ENCODE measurements at places on chromosomes 1 and 21. TPM values are rescaled to one million over a fixed set of nuclear protein-coding genes. Genes with fewer than 3 reads are reported as not detected.
A peak's percentile ranks its signal among the peaks of the same experiment; 100 is the strongest.

DNA sequence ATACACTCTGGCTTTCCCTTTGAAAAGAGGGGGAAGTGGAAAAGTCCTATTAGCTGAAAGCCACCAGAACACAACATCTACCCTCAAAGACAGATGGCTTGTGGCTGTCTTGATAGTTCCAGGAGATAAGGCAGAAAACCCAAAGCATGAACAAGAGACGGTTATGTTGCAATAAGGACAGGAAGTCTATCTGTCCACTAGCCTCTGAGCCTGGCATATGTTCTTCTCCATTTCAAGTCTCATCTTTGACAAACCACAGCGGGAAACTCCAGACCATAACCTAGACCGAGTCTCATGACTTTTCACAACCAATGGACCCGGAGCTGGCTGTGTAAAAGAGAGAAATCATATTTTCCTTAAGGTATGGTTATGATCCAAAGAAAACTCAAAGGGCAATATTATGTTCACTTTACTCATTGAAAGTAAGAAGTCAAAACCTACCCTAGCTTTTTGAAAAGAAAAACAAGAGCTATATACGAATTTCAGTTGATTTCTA, 33.8 kb downstream of the DUSP10 start:
- no peak for DNase-seq

GRCh38 chr1:165290148-165290547, 66.4 kb downstream of the LMX1A start:
- no peak for DNase-seq

DNA sequence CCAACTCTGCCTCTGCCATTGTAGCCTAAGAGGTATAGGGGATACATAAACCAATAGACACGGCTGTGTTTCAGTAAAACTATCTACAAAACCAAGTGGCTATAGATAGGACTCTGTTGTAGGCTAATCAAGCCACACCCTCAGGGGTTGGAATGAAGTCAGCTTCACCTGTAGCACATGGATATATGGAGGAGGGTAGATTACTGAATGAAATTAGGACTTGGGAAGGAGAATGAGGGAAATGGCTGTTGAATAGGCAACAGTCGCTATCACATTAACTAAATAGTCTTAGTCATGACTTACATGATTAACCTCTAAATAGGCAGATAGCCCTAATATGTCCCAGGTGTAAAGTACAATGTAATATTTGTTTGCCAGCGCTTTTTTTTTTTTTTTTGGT, 49.7 kb downstream of the DESI2 start:
- no peak for DNase-seq

- DNase-seq = no peak
Observed at GRCh38 chr1:176118985-176119384, 88.1 kb downstream of the COP1 start.

CFHR4 gene
- 0.87 TPM for total RNA-seq

DNA sequence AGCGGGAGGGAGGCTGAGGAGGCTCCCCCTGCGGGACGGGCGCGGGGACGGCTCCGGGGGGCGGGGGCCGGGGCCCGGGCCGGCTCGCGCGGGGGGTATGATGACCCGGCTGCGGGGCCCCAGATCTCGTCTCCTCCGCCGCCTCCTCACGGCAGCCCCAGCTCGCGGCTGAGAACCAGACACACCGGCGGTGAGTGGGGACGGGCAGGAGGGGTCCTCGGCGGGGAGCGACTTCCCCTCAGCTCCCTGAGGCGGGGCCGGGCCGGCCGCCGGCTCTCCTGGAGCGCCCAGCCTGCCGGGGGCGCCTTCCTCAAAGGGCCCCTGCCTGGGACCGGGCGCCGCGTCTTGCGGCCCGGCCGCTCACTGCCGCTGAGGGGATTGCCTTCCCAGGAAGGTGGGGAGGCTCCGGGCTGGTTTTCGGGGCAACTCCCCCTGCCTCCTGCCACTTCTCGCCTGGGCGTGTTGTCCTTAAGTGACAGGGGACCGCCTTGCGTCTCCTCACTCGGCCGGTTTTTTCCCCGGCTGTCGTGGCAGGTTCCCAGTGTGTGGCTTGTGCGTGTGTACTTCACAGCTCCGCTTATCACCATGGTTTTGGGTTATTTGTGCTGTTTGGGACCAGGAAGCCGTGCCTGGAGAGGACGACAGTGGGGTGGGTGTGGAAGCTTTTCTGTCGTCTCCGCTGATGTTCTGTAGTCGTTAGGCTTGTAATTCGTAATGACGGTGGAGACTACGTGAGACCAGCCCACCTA, 800 bp downstream of the HIPK1 start:
- DNase-seq = peak; percentile 55

C1orf94 gene
- not detected for total RNA-seq

DNA sequence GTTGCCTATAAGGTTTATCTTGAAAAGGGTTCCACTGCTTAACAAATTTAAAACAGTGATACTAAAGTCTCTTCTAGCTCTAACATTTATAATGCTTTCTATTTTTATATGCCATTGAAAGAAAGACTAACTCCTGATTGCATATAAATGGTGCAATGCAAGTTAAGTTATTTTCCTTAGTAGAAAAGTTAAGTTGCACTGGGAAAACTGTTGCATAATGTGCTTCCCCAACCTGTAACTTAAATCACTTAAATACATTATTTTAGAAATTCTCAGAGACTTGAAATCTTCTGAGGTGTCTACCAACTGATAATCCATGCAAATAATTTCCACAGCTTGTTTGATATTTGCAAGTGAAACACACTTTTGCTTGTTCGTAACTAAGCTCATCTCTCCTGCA, 175.0 kb upstream of the HMCN1 start:
- no peak for DNase-seq

GRCh38 chr1:51671527-51672325, 54.8 kb downstream of the OSBPL9 start:
- DNase-seq = no peak

C1QB gene
- not detected for total RNA-seq

CD5L gene
- not detected for total RNA-seq

ANGPTL1 gene
- total RNA-seq = not detected

GRCh38 chr1:30014031-30014430, 709.4 kb downstream of the MATN1 start:
- DNase-seq = no peak

DNA sequence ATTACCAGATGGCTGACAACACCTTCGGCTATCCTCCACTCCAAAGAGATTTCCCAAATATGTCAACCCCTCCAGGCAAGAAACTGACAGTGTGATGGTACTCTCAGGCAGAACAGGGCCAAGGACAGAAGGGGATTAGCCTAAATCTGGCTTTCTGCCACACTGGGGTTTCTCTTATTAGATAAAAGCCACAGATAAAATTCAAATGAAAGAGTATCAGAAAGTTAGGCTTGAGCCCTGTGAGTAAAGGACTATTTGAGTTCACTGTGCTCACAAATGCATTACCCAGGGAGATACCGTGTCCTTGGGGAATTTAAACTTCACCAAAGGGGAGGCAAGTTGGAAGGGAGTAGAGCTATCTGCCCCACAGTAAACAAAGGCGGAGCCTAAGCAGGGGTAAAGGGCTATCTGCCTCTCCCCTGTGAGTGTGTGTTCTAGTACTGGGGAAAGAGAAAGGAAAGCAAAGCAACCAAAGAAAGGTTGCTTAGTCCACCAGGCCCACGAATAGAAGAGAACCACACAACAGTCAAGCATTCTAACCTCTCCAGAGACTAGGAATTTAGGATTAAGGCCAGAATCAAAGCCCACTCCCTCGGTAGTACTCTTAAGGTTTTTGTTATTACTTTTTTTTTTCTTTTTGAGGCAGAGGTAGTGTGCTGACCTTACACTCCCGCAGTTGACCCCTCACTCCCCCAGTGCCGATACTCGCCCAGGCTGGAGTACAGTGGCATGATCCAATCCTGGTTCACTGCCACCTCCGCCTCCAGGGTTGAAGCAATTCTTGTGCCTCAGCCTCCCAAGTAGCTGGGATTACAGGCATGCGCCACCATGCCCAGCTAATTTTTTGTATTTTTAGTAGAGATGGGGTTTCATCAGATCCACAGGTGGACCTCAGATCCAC, 12.7 kb downstream of the TPM3 start:
- no peak for DNase-seq

GRCh38 chr1:67953301-67953700, 97.1 kb downstream of the DIRAS3 start:
- no peak for DNase-seq

GRCh38 chr1:47650205-47650604, 212.4 kb downstream of the FOXD2 start:
- DNase-seq = no peak

EFNA1 gene
- total RNA-seq = 413 TPM

- DNase-seq = no peak
Observed at GRCh38 chr1:225250432-225250831, 177.4 kb downstream of the LBR start.

DNA sequence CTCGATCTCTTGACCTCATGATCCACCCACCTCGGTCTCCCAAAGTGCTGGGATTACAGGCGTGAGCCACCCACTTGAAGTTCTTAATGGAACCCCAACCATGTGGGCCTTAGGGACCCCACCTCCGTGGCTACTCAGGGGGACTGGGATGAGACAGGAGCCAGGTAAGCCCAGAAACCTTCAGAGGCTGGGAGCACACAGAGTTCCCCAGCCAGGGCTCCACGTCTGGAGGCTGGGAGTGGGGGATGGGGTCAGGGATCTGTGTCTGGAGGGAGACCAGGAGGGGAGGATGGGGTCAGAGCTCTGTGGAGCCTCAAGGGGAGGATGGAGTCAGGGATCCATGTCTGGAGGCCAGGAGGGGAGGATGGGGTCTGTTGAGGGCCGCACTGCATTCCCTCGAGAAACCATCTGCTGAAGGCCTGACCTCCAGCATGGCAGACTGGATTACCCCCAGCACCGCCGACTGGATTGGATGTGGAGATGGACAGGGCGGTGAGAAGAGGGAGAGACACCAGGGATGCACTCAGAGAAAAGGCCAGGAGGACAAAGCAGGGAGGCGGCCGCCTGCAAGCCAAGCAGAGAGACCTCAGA, 2.1 kb upstream of the FTCD start:
- DNase-seq = no peak

DNA sequence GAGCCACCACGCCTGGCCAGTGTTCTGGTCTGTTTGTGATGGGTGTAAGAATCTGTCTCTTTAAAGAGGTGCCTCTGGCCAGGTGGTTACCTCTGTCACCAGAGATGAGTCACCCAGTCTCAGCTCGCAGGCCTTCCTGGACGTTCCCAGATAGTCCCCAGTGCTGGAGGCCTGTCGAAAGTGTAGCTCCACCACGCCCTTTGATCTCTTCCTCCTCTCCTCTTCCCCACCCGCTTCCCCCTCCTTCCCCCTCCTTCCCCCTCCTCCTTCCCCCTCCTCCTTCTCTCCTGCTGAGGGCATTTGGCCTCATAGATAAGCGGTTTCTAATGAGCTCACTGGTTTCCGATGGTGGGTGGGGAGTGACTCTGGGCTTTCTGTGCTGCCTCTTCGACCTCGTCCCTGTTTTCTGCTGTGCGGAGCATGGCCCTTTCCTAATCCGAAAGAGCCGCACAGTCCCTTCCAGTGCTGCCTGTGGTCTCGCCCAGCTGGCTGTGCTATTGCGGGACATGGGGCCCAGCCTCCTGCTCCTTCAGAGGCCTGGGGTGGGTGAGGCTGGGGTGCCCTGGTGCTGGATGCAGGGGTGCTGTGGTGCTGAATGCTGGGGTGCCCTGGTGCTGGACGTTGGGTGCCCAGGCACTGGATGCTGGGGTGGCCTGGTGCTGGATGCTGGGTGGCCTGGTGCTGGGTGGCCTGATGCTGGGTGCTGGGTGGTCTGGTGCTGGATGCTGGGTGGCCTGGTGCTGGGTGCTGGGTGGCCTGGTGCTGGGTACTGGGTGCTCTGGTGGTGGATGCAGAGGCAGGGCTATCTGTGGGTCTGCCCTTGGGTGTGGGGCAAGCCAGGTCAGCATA, 19.2 kb downstream of the AGPAT3 start:
- DNase-seq = no peak

OR11L1 gene
- not detected for total RNA-seq

- no peak for DNase-seq
Observed at GRCh38 chr1:43552813-43553212, 22.1 kb downstream of the PTPRF start.

DNA sequence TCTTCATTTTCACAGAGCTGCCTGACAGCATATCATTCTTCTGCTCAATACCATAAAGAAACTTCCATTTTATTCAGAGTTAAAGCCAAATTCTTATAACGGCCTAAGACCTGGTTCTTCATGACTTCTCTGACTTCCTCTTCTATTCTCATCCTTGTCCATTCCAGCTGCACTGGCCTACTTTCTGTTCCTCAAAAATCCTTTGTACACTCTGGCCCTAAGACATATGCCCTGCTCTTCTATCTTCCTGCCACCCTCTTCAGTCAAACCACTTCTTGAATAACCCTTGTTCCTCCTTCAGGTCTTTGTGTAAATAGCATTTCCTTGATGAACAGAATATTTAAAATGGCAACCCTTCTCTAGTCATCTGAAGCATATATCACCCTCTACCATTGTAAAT, 1338.7 kb upstream of the ADGRL2 start:
- DNase-seq = no peak

RGS8 gene
- not detected for total RNA-seq

GRCh38 chr1:114457675-114458236, 53.2 kb downstream of the TRIM33 start:
- no peak for DNase-seq

GRCh38 chr1:19495799-19496526, 10.6 kb upstream of the CAPZB start:
- no peak for DNase-seq

DNA sequence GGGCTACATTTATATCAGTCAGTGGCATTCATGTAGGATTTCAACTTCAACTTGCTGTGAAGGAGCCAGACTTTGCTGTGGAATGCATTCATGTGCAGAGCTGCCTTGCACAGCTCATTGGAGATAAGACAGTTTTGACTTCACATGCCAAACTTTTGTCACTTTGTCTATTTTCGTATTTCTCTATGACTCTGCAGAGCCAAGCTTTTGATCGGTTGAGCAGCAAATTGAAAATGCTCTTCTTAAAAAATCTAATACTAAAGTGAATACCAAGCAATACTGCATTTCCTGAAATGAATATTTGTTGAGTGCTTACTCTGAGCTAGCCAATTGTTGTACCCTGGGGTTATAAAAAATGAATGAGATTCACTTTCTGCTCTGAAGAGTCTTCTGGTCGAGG, 388.7 kb downstream of the ST6GALNAC3 start:
- no peak for DNase-seq
